Effector CD8-positive, alpha-beta T cell (primary cell): ENCODE measurements at places on chromosomes 12 and 14.
A peak's percentile ranks its signal among the peaks of the same experiment; 100 is the strongest.

- no peak for DNase-seq
Measured at GRCh38 chr12:4584281-4584680, 22.3 kb downstream of the DYRK4 start.

DNA sequence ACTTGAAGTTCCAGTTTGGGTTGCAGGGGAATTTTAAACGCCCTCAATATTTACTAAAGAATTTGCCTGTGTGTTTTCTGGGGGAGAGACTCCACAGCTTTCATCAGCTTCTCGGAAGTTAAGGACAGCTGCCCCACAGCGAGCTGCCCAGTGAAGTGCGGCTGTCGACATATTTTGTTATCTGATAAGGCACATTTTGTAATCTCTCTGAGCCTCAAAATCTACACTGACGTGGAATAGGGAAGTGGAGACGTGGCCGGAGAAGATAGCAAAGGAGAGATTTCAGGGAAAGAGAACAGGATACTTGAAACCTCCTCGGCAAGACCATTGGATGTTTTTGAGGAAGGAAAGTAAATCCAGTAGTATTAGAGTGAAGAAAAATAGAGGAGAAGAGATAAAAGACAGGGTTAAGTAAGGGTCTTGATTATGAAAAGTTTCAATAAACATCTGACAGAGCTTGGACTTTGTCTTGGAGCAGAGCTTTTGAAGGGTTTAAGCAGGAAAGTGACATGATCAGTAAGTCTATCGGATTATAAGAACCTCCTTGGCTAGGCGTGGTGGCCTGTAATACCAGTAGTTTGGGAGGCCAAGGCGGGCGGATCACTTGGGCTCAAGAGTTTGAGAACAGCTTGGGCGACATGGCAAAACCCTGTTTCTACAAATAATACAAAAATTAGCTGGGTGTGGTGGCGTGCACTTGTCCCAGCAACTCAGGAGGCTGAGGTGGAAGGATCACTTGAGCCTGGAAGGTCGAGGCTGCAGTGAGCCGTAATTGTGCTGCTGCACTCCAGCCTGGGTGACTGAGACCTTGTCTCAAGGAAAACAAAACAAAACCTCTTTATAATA, 1.1 kb downstream of the POLR3B start:
- no peak for DNase-seq

- DNase-seq = no peak
Measured at GRCh38 chr12:54879579-54879978, 25.3 kb downstream of the MUCL1 start.

DNA sequence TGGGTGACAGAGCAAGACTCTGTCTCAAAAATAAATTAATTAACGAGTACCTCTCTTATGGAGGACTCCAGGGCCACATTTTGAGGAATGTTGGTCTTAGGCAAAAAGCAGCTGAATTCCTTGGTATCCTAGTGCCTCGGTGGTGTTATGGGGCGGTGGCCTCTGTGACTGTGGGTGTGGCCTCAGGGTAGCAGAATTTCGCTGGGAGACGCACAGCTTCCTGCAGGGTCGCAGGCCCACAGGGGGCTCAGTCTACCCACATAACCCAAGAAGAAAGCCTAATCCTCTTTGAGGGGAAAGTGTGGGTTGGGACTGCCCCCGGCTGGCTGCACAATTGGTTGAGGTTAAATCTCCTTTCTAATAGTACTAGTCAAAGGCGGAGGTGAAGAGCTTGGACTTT, 11.2 kb upstream of the SERPINA4 start:
- no peak for DNase-seq

- DNase-seq = no peak
Measured at GRCh38 chr14:23162800-23163199, 20.7 kb downstream of the SLC7A8 start.

DNA sequence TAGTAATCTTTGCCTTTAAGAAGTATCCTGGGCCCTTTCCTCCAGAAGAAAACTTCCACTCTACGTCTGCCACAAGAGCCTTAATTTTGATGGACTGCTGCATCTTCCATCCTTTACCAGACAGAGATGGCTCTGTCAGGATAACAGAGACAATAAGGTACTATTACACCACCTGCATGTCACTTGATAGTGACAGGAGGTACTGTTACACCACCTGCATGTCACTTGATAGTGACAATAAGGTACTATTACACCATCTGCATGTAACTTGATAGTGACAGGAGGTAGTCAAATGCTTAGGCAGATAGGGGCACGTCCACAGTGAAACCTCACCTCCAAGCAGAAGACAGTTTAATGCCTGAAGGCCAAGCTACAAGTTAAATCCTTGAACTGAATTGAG, 13.9 kb downstream of the OR6C74 start:
- no peak for DNase-seq

DNA sequence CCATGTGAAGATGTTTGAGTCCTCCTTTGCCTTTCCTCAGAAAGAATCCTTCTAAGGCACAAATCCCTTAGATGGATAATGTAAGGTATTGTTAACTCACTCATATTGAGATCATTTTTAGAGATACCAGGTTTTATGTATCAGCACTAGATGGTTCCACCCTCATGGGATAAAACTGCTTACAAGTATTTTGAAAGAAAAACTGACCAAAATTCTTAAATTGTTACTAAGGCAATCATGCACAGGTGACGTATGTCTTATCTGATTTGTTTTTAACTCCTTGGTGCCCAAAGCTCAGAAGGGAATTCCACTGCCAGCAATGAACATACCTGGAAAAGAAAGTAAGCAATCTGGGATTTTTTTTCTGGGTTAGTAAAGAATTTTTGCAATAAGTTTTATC, 78.4 kb downstream of the ZFC3H1 start:
- DNase-seq = no peak

GRCh38 chr12:65961190-65962035, 137.1 kb downstream of the HMGA2 start:
- DNase-seq = no peak

- DNase-seq = no peak
Measured at GRCh38 chr14:104598039-104598909, 6.3 kb downstream of the TMEM179 start.

GRCh38 chr14:77124345-77125280, 17.0 kb downstream of the ZDHHC22 start:
- DNase-seq = peak; percentile 5

- DNase-seq = no peak
Measured at GRCh38 chr14:72476657-72477499, 417.0 kb downstream of the DPF3 start.

DNA sequence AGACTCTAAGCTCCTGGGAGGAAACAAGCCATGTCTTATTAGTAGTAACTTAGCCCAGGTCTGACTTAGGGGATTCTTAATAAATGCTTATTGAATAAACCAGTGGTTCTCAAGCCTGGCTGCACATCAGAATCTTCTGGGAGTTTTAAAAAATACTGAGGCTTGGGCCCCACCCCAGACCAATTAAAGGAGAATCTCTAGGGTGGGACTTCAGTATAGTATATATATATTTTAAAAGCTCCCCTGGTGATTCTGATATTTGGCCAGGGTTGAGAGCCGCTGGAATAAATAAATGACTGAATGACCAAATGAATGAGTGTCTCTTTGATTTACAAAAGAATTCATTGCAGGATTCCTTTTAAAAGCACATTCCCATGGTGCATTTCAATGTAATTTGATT, 151.5 kb upstream of the GSC start:
- no peak for DNase-seq

DNA sequence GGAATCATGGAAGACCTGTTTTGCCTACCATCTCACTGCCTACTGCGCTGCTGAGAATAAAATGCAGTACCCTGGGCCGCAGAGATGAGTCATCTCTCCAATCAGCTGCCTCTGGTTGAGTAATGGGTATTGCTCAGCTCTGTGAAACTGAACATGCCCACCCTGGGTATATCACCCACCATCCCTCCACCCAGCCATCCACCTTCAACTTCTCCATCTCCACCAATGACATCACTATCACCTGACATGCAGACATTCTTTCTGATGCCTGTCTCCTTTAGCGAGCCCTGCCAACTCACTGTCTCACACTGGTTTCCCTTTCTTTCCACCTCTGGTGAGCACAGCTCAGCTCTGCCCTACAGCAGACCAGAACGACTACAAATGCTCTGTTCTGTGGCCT, 33.6 kb downstream of the E2F7 start:
- no peak for DNase-seq

- DNase-seq = peak; percentile 44
Measured at GRCh38 chr14:70660967-70661893, 19.5 kb downstream of the TTC9 start.

- DNase-seq = no peak
Measured at GRCh38 chr12:109711596-109712461, 1.8 kb upstream of the FAM222A start.

DNA sequence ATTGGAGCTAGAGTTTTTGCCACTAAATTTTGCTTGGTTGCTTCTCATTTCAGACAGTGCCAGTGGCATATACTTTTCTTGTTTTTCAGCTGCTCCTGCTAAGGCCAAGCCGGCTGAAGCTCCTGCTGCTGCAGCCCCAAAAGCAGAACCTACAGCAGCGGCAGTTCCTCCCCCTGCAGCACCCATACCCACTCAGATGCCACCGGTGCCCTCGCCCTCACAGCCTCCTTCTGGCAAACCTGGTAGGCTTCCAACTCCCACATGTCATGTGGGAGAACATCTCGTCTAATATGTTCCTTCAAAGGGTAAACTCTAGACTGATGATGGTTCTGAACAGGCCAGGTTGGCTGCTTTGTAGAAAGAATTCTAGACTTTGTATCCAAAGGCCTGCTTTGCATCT, 11.0 kb downstream of the DLST start:
- no peak for DNase-seq

DNA sequence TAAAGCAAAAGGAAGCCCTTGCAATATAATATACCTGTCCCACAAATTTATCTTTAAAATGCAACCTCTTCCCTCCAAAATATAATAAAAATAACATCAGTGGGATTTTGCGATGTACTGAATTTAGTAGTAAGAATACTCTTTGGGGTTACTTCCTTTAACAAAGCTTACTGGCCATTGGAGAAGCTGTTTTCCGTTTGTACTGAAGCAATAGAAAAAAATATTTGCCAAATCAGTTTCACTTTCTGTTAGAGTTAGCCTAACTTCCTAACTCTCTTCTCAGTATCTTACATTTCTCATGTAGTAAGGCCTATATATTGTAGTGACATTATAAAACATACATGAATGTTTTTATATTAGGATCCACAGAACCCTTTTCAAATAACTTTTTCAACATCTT, 3.7 kb downstream of the MAX start:
- DNase-seq = no peak

- DNase-seq = no peak
Measured at GRCh38 chr12:112294793-112295192, 87.4 kb downstream of the HECTD4 start.

DNA sequence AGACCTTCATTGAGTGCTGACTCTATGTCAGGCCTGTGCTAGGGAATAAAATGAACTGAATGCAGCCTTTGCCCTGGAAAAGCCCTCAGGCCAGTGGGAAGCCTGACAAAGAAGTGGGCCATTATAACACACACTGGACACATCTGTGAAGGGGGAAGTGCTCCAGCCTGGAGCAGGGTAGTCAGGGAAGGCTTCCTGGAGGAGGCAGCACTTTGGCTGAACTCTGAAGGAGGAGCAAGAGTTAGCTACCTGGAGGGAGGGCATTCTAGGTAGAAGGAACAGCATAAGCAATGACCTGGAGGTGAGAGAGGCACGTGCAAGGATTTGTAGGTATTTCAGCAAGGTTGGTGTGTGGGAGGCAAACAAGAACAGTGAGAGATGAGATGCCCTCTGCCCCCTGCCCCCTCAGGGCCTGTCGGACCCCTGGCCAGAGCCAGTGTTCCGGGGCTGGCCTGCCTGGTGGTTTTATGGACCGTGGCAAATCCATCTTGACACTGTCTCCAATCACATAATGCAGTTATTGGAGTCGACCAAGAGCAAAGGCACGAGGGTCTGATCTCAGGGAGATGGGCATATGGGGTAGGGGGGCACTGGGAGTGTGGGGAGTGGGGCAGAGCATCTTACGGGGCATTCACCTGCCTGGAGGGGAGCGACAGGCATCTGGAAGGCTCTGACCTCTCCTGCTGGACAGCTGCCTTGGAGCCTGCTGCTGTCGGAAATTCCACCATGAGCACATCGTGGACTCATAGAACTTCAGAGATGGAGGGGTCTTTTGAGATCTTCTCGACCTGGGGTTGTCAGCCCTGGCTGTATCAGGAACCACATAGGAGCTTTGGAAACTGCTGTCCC, 2.7 kb upstream of the FAM222A start:
- no peak for DNase-seq

GRCh38 chr12:106303202-106303820, 778 bp downstream of the TCP11L2 start:
- DNase-seq = peak; percentile 76
